ENCODE measurements at places on chromosomes 13 and 19.
A peak's percentile ranks its signal among the peaks of the same experiment; 100 is the strongest.

DNA sequence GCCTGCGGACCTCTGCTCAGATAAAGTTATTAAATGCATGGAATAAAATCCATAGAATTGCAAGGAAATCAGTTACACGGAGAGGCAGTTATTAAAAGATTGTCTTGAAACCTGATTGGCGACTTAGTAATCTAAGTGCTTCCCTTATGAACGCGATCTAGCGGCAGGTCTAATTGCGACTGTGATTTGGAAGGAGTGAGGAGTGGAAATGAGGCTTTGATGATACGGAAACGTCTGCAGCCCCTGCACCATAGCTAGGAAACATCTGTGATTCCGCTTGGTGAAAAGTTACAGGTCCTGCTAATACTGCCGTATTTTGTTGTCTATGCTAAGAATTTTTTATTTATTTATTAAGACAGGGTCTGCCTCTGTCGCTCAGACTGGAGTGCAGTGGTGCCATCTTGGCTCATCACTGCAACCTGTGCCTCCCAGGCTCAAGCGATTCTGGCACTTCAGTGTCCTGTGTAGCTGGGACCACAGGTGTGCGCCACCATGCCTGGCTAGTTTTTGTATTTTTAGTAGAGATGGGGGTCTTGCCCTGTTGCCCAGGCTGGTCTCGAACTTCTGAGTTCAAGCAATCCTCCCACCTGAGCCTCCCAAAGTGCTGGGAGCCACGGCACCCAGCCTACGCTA, 887 bp downstream of the NDUFS7 start:
- peak; percentile 31 for DNase-seq

DNA sequence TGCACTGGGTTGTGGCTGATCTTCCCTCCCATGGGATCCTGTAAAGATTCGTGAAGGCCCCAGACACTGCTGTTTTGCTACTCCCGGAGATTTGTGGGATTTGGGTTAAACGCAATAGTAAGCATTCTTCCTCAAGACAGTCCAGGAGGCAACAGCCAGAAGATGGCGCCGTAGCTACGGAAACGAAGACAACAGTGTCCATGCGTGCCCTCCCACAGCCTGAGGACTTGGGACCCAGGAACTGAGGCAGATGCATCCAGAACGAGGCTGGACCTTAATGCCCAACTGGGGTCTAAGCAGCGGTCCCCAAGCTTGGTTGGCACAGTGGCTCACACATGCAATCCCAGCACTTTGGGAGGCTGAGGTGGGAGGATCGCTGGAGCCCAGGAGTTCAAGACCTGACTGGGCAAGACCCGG, 57.6 kb upstream of the ZNF507 start:
- no peak for DNase-seq

GRCh38 chr13:80717776-80718175, 376.9 kb upstream of the SPRY2 start:
- no peak for DNase-seq

DNA sequence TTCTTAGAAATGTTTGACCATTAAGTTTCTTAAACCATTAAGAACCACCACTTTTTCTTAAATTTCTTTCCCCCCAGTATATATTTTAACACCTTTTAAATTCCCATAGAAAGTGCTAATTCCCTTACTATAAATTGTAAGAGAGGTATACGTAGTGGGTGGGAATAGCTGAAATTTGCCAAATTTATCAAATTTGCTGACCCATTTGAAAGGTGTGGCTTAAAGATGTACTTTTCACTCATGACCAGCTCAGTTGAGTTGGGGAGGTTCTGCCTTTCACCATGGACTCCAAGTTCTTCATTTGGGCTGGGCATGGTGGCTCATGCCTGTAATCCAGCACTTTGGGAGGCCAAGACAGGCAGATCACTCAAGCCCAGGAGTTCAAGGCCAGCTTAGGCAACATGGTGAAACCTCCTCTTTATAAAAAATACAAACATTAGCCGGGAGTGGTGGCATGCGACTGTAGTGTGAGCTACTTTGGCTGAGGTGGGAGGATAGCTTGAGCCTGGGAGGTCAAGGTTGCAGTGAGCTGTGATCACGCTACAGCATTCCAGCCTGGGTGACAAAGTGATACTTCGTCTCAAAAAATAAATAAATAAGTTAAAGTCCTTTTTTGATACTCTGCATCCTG, 133.2 kb downstream of the MRPL57 start:
- no peak for DNase-seq

GRCh38 chr19:1855828-1856255, 7.5 kb downstream of the KLF16 start:
- DNase-seq, result peak; percentile 45

DNA sequence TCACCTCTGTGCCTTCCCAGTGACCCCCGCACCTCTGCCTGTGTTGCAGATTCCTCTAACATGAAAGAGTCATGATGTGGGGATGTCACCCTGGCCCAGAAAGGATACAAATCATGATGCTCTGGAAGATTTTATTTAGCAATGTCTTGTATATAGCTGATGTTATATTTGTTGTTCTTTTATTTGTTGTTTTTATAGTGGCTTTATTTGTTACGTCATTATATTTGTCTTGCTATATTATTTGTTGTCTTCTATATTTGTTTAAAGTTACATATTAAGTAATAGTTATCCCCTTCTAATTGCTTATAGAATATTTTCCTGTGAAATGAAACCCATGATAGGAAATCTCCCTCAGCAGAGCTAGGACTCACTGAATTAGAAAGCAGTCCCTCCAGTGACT, 1149.2 kb downstream of the UQCRFS1 start:
- DNase-seq, result no peak

DNA sequence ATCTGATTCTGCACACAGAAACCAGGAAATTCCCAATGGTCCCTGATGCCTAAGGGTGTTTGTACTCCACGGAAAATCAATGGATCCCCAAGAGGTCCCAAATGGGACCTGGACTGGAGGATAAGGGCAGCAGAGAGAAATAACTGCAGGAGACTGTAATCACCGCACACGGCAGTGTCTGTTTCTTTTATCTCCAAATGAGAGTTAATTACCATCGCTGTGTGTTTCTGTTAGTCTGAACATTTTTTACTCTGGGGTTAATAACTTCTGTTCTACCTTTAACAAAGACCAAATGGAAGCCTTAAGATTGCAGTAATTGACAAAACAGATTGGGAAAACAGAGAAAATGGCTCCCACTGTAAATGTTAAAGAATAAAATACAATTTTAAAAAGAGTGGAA, 320.9 kb downstream of the DCLK1 start:
- no peak for DNase-seq

- no peak for DNase-seq
These were observed 165.7 kb upstream of the KL start for GRCh38 chr13:32850316-32851052.

GRCh38 chr13:113629866-113630265, 28.1 kb downstream of the ATP4B start:
- DNase-seq, result no peak

- no peak for DNase-seq
These were observed 109.3 kb upstream of the IPO5 start for GRCh38 chr13:97844151-97844550.

- DNase-seq, result no peak
These were observed 40.5 kb downstream of the ACTN4 start for GRCh38 chr19:38687837-38688378.

- no peak for DNase-seq
These were observed 159.8 kb downstream of the ENOX1 start for GRCh38 chr13:43626994-43627393.

- DNase-seq, result no peak
These were observed 38.0 kb upstream of the FREM2 start for GRCh38 chr13:38648912-38649311.

- DNase-seq, result peak; percentile 7
These were observed 18.7 kb downstream of the STK24 start for GRCh38 chr13:98557937-98558792.

DNA sequence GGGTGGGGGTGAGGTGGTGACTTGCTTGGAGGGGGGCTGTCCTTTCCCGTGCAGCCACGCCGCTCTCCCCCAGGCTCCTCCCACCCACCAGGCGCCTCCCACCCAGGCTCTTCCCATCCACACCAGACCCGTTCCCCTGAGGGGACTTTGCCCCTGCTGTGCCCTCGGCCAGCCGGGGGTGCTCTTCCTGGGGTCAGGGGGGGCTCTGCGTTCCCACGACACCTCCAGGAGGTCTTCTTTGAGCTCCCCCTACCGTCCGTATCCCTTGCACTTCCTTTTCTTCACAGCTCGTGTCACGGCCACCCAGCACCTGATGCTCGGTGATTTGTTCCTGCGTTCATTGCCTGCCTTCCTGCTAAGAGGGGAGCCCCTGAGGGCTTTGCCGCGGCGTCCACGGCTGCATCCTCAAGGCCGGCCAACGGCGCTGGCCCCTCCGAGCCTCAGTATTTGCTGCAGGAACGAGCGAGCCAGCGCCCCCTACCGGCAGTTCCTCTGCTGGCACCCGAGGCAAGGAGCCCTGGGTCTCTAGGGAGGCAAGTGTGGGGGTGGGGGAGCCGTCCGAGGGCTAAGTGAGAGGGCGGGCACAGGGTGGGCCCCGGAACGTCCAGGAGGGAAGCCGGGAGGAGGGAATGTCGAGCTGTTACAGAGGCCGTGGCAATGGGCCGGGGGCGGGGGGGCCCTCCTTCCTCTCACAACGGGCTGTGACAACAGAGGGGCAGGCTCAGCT, 11.8 kb downstream of the LRRC4B start:
- DNase-seq, result peak; percentile 45

- DNase-seq, result no peak
These were observed 28.0 kb downstream of the CYP4F22 start for GRCh38 chr19:15536350-15536749.

DNA sequence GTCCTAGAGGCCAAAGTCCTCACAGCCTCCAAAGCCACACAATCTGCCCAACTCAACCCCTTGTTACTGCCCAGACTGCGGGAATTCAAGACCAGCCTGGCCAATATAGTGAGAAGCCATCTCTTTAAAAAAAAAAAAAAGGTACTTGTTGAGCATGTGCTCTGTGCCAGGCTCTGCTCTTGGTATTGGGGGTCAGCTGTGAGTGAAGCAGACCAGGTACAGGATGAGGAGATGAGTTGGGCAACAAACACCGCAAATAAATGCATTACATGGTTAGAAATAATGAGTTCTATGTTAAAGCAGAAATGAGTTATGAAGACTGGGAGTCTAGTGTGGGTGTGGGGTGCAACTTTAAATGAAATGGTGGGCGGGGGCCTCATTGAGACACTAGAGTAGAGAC, 9.9 kb downstream of the GRIK5 start:
- DNase-seq, result no peak

DNA sequence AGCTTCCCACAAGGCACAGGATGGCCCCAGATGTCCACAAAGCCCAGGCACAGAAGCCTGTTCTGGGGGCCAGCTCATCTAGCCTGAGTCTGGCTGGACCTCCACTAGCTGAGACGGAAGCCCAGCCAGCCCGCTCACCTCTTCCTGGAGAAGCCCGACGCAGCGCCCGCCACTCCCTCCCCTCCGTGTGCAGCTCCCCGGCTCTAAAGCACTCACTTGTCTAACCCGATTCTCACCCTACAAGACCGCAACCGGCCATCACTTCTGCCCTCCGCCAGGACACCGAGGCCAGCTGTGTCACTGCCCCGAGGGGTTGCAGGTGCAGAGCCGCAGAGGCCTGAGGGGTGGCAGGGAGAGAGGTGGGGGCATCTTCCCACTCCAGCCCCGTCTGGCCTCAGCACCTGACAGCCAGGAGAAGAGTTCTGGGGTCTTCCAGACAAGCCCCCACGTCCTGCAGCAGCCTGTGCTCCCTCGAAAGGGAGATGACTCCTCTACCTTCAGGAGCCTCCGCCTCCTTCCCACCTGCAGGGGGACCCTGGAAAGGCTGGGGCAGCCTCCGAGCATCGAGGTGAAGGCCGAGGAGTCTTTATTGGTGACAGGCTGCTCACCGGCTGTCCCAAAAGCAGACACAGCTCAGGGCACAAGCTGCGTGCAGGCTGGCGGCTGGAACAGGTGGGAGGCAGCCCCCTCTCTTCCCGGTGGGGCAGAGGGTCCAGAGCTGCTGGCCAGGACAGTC, 5.9 kb upstream of the DIRAS1 start:
- DNase-seq, result no peak

GRCh38 chr13:97295283-97296182, 73.4 kb downstream of the MBNL2 start:
- DNase-seq, result no peak

- DNase-seq, result no peak
These were observed 38.4 kb upstream of the PDCD5 start for GRCh38 chr19:32542477-32543108.

DNA sequence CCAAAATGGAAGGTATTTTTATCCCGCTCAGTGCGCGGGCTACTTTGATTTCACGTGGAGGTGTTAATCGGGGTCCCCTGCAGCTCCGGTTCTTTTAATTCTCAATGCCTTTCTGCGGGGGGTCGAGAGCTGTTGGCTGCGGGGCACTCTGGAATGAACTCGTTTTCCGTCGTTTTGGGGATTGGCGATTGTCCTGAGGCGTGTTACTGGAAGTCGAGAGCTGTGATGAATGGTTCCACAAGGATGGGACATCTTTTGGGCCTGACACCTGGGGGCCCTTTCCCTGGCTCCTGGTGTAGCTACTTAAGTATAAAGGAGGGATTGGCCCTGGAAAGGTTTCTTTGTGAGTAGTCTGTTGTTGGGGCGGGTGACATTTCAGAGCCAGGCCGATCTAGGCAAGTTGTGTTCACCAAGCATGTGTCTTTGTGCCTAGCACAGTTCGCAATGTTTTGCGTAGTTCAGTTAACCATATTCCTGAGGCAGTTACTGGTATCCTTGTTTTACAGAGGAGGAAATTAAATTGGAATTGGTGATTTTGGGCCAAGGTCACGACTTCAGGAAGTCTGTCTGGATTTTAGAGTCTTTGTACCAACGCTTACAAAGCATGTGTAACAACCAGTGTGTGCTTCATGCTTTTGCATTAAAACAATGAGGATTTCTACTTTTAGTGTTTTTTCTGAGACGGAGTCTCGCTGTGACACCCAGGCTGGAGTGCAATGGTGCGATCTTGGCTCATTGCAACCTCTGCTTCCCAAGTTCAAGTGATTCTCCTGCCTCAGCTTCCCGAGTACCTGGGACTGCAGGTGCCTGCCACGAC, 846 bp downstream of the RPL13A start:
- no peak for DNase-seq

DNA sequence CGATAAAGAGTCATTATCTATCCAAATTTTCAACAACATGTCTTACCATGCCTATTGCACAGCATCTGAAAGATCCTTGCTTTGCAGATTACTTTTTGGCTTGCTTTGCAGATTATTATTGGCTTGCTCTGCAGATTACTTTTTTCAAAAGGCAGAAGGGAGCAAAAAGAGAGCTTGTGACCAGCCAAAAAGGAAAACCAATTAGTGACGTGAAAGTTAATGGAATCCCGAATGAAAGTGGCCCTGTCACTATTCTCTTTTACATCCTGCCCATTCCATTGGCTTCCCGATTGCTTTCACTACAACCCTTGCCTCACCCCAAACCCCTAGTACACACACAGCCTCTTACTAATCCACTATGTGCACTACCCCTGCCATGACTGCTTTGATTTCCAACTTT, 81.3 kb downstream of the LHFPL6 start:
- no peak for DNase-seq
